Kidney capillary endothelial cell (primary cell): ENCODE measurements at places on chromosomes 5 and 9.

DNA sequence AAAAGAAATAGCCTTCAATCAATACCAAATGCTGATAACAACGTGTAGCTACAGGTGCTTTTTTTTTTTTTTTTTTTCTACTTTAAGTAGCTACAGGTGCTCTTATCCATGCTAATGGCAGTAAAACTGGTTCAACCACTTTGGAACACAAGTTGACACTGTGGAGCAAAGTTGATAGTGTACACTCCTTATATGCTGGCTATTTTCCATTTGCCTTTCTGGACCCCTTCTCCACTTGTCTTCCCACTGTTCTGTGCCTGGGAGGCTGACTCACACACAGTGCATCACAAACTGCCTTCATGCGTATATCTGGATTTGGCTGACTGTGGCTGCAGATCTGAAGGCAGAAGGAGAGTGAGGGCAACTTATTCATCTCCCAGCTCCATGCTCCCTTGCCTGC lies 247.9 kb downstream of the MSX2 start:
- DNase-seq: no peak

GRCh38 chr9:128285033-128285784 lies 9.1 kb downstream of the SWI5 start:
- DNase-seq: no peak

DNA sequence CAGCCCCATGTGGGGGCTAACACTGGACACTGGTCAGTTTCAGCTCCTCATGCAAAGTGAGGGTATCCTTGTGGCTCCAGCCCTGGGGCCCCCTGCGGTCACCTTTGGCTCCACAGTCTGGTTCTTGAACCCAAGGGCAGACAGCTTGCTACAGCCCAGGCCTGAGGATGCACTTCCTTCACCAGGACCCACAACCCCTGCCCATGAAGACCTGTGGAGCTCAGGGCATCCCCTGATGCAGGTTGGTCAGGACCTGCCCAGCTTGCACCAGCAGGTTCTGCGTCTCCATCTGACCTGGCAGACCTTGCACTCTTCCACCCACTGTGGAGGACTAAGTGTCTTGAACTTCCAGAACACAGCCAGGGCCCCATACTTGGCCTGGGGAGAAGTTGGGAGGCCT lies 3.7 kb upstream of the MRNIP start:
- no peak for DNase-seq

DNA sequence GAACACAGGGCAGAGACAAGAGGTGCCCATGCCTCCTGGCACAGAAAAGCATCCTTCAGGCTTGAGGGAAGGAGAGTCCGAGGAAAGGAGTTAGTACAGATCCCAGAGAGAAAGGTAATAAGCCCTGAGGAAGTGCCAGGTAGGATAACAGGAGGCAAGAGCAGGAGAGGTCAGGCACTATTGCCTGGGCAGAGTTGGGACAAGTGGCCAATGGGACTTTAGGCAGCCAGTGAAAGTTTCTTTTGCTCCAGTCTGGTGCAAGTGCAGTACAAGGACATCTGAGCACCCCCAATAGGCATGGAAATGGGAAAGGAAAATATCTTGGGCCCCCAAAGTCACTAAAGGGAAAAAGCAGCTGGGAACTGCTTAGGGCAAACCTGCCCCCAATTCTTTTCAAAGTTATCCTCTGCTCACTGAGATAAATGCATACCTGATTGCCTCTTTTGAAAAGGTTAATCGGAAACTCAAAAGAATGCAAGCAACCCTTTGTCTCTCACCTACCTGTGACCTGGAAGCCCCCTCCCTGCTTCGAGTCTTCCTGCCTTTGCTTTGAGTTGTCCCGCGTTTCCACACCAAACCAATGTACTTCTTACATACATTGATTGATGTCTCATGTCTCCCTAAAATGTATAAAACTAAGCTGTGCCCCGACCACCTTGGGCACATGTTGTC lies 46.5 kb downstream of the ELOVL7 start:
- no peak for DNase-seq

DNA sequence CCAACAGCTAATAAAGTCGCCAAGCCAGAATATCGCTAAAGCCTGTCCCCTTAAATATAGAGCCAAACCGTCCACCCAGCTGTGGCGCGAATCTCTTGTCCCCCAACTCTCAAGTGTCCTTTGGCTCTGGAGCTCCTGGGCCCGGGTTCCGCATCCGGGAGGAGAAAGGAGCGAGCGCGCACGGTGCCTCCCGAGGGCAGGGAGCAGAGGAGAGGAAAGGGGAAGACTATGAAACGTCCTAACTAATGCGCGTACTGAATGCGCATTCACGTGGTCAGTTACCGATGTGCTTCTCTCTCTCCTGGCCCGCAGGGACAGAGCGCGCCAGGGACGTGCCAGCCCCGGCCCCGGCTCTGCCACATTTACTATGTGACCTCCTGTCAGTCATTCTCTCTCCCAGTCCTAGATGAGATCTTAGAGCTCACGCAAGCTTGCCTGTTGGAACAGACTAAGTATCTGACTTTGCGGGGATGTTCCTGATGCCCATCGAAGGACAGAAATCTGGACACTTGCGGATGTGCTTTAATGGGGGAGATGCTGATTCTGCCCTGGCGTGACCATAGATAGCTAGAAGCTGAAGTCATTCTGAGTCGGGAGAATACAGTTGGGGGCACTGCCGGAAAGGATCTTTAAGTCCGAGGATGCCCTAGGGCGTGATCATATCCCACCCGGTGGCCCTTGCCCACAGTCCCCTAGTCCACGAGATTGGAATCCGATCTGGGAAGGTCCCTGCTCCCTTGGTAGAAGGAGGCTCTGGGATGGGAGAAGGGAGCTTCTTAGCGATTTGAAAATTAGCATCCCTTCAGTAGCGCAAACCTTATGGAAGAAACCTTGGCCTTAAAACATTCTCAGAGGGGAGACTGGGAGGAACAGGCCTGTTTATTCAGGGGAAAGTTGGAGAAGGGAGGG lies 5.7 kb upstream of the EBF1 start:
- DNase-seq: no peak
